NB4 (cell line): ENCODE measurements at places on chromosomes 4 and X.

GRCh38 chr4:105957680-105958079, 62.4 kb downstream of the NPNT start:
- DNase-seq, result no peak

DNA sequence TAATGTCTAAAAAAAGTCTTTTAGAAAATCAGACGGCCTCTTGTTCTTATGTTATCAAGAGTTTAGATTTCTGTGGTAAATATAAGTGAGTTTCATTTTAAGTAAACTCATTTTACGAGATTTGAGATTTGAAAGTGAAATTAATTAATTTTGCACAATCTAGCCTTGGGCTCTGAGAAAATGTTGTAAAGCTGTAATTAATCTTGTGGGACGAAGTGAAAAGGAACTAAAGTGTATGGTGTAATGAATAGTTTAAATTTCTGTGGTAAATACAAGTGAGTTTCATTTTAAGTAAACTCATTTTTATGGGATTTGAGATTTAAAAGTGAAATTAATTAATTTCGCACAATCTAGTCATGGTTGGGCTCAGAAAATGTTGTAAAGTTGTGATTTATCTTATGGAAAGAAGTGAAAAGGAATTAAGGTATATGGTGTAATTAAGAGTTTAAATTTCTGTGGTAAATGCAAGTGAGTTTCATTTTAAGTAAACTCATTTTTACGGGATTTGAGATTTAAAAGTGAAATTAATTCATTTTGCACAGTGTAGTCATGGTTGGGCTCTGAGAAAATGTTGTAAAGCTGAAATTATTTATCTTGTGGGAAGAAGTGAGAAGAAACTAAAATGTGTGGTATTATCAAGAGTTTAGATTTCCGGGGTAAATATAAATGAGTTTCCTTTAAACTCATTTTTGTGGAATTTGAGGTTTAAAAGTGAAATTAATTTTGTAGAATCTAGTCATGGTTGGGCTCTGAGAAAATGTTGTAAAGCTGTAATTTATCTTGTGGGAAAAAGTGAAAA, 1.6 kb downstream of the SCML1 start:
- no peak for DNase-seq

- no peak for DNase-seq
Measured at GRCh38 chr4:128516301-128516969, 228.8 kb upstream of the PGRMC2 start.

- no peak for DNase-seq
Measured at GRCh38 chr4:139915037-139915436, 238.9 kb downstream of the MAML3 start.

- DNase-seq, result no peak
Measured at GRCh38 chr4:5376015-5376414, 324.7 kb downstream of the STK32B start.

DNA sequence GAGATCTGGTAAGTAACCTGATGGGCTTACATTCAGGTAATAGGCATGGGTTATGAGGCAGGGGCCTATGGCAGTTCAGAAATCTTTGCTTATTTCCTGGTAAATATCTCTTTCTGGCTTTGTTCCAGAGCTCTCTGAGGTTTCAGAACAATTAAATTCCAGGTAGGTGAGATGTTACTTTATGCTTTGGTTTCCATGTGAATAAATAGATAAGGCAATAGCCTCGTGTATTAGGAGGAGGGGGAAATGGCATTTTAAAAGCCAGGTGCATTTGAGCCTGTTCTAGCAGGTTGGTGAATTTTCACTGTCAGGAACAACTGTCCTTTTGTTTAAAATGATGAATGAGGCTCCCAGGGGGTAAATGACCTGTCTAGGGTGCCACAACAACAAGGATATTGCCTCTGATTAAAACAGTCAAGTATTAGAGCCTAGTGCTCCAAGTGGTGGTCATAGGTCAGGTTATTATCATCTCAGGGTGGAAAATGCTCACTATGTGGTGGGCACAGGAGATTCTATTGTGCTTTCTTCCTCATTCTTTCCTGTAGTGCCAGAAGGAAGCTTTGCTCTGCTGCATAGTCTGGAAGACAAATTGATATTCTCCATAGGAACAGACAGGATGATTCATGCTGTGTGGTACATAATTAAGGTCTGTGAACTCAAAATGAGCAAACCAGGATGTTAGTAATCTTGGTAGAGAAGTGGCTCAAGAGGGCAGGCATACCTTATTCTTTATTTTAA, 296.2 kb downstream of the INPP4B start:
- DNase-seq, result no peak

- DNase-seq, result no peak
Measured at GRCh38 chr4:120858776-120859175, 63.8 kb downstream of the PRDM5 start.

DNA sequence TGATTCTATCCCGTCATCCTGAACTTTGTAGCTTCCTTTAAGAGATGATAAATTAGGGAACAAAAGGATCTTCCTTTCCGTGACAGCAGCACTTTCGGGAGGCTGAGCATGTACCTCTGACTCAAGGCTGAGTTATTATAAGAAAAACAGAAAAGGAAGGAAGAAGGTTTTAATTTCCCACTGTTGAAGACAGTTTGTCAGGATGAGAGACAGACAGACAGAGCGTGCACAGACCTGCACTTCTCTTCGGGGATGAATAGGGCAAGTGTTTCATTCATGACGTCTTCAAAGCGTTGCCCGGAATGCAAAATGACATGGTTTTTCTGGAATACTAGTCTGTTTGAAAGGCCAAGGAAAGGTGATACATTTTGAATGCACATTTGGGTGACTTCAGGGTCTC, 405.3 kb upstream of the FAT1 start:
- DNase-seq, result no peak

DNA sequence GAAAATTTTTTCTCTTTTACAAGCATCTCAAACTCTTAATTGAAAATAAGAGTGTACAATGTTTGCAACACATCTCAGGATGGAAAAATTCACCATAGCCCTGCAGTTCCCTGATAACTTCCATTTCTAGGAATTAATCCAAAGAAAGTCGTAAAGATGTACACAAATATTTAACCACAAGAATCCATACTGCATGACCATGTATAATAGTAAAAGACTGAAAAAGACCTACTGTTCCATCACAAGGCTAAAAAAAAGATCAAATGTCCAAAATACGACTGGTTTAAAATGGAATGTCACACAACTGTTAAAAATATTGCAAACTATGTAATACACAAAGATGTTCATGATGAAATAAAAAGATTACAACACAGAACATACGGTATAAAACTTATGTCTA, 32.1 kb downstream of the HUWE1 start:
- DNase-seq, result no peak

GRCh38 chrX:147764868-147765267, 146.9 kb upstream of the FMR1 start:
- no peak for DNase-seq

- no peak for DNase-seq
Measured at GRCh38 chr4:76012388-76012801, 5.1 kb upstream of the CXCL9 start.

DNA sequence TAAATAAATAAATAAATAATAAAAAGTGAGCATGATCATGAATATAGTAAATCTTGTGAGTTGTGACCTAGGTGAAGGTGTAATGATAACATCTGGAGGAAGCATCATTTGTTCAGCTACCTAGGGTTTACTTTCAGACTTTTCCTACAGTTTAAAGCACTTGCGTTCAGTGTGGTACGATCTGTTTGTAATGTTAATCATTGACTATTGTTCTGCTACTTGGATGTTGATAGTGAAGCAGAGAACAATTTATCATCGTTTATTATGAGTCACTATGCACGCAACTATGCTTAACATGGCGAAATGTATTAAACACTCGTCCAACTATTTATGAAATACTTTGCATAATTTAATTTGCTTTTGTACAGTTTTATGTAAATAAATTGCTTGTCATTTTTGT, 426.2 kb downstream of the PCDH7 start:
- no peak for DNase-seq

DNA sequence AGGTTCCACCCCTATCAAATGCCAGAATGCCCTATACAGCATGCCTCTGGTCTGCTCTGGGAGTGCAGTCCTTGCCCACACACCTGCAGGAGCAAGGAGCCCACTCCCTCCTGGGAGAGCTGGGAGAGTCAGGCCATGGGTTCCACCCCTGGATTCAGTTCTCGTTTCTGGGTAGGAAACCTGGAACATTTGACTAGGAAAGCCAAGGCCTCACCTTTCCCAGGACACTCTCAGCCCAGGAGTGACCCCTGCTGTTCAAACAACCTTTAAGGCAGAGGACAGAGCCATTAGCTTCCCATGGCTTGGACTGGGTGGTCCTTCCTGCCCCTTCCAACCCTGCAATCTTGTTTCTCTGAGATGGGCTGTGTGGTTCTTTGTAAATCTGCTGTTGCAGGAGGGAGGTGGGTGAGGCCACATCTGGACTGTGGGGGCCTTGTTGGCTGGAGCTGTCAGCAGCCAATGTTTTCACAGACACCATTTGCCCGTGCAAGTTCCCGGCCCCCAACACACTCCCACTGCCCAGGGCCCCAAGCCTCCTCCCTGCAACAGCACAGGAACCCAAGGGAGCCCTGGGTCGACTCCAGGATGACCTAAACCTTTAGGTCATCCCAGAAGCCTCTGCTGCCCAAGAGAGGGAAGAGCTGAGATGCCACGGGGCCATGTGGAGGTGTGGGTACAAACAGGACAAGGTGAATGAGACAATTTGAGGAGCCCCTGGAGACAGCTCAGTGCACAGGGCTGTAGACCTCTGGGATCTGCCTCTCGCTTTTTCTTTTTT, 104.4 kb downstream of the PJA1 start:
- peak; percentile 4 for DNase-seq

- DNase-seq, result no peak
Measured at GRCh38 chr4:43369036-43369594, 476.6 kb downstream of the GRXCR1 start.

DNA sequence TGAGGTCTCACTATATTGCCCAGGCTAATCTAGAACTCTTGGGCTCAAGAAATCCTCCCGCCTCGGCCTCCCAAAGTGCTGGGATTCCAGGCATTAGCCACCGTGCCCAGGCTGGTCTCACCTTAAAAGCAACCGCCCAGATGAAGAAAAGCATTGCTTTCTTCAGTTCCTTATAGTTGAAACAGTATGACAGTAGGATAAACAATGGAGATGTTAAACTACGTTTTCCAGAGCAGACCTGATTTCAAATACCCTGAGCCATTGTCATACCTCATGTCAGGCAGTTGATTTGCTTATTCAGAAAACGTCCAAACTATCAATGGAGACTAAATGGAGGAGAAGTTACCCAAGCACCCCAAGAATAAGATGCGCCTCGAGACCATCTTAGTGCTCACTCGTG, 26.3 kb upstream of the TMEM131L start:
- DNase-seq, result no peak

DNA sequence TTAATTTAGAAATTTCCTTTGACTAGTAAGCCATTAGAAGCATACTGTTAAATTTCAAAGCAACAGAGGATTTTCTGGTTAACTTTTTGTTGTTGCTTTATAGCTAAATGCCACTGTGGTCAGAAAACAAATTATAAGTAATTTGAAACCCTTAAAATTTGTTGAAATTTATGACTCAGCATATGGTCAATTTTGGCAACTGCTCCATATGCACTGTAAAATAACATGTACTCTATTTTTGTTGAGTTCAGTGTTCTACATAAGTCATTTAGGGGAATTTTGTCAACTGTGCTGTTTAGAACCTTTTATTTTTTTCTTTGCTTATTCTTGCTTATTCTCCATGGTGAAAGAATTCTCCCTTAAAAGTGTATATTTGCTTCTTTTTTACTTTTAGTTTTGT, 28.6 kb downstream of the SCLT1 start:
- DNase-seq, result no peak

- no peak for DNase-seq
Measured at GRCh38 chr4:77699731-77700210, 94.2 kb downstream of the CXCL13 start.
